Natural killer cell treated with Interleukin-12 subunit alpha and Interleukin-12 subunit beta and Interleukin-15 and Interleukin-18, amount 100 ng/mL, for 72 hours (primary cell): ENCODE measurements at places on chromosomes 6 and 20. TPM values are rescaled to one million over a fixed set of nuclear protein-coding genes. Genes with fewer than 3 reads are reported as not detected.

DNA sequence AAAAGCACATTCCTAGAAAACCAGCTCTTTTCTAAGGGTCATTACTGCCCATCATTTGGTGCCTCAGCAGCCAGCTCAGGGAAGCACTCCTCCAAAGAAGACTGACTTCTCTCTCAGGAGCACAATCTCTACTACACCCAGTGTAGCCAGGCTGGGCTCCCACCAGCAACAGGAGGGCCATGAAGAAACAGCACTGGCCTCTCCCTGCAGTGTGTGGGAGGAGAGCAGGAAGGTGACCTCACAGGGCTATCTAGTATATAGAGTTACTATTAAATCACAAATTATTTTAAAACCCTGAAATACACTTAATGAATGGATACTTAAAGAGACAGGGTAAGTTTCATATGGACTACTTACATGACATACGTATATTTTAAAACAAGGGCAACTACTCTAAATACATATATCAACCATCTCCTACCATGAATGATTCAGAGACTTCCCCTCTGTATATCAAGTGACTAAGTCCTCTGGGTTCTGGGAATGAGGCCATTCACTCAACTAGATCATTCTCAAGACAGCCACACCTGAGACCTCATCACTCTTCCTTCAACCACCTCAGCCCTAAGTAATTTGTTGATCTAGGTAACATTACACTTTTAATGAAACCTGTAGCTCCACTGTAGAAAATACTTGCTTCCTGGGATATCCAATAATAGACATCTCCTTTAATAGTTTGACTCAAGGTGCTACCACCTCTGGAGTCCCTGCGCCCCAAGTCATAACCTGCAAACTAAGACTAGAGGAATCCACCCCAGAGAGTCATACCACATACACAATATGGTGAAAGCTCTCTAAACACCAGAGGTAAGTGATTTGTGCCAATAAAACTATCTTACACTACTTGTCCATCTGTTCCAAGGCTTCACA is 25.2 kb downstream of the TBX18 start:
- no peak for DNase-seq

DNA sequence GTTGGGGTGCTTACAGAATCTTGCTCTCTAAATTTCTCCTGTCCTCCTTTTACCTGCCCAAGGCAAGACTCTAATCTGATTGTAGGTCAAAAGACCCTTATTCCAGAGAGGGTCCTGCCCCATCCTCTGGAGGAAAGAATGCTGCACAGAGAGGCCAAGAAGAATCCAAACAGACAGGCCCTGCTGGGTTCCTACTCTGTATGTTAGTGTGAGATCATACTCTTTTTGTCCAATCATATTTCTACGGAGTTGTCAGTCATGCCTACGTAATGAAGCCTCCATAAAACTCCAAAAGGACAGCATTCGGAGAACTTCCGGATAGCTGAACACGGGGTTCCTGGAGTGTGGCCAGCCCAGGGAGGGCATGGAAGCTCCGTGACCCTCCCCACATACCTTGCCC is 50.5 kb downstream of the VEGFA start:
- no peak for DNase-seq

DNA sequence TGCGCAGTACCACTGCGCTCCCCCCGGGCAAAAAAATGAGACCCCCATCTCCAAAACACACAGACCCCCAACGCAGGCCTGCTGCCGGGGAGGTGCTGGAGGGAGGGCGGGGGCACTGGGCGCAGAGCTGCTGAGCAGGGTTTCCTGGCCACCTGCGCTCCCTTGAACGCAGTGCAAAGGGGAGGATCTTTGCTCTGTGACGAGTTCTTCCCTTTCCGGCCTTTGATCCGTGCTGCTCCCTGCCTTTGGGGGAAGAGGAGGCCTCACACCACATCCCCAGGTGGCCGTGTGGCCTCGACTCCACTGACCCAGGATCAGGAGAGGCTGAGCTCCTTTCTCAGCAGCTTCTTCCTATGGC is 8.9 kb upstream of the COL20A1 start:
- DNase-seq: no peak

Gene SLC13A3
- 0.55 TPM for total RNA-seq

Gene VSX1
- not detected for total RNA-seq

Gene FAM217A
- not detected for total RNA-seq
